ENCODE measurements at places on chromosomes 7 and 10. TPM values are rescaled to one million over a fixed set of nuclear protein-coding genes. Genes with fewer than 3 reads are reported as not detected.

GRCh38 chr7:154380771-154381170, 328.6 kb downstream of the DPP6 start:
- no peak for DNase-seq

DNA sequence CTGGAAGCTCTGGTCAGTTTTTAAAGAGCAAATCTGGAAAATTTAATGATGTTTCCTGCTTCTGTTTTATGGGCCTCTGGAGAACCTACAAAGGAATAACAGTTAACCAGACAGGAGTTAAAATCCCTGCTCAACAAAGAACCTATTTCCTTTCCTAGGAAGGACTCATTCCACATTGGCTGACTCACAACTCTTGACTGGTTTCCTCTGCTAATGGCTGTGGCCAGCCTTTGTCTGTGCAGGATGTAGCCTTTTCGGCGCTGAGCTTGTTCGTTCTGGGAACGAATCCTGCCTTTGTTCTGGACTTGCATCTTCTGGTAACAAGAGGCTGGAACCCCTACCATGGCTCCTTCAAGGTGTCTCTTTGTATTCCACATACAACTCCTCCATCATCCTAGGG, 112.8 kb upstream of the PDCD4 start:
- DNase-seq = no peak

GRCh38 chr10:33410096-33410859, 75.8 kb upstream of the NRP1 start:
- no peak for DNase-seq

DNA sequence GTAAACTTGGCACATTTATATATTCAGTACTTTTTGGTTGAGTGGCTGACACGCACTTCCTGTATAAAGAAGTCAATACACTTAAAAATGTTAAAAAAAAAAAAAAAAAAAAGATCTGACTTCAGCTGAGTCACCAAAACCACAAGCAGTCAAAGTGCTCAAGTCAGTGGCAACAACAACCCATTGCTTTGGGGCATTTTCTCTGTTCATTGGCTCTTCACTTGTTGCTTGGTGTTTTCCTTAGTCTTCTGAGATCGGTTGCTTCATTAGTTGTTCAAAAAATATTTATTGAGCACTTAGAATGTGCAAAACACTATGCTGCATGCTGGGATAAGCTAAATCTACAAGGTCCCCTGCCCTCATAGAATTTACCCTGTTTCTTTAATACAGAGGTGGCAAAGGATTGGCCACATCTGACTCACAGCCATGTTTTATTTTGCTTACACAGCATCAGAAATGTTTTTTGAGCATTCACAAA, 63.7 kb downstream of the ZNRF2 start:
- DNase-seq = peak; percentile 6

DNA sequence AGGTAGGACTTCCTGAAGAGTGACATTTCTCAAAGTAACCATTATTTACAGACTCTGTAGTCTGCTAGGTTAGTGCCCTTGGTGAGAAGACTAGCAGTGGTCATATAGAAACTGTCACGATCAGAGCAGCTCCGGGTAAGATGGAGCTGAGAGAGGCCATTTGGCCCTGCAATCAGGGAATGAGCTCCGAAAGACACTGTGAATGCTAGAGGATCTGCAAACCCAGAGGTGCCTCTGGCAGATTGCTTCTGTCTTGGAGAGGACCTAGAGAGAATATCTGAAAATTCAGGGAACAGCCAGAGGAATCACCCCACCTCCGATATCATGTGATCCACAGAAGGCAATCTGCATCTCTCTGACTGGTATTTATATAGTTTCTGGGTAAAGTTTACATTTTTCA, 246.9 kb upstream of the KMT2E start:
- DNase-seq = no peak

DNA sequence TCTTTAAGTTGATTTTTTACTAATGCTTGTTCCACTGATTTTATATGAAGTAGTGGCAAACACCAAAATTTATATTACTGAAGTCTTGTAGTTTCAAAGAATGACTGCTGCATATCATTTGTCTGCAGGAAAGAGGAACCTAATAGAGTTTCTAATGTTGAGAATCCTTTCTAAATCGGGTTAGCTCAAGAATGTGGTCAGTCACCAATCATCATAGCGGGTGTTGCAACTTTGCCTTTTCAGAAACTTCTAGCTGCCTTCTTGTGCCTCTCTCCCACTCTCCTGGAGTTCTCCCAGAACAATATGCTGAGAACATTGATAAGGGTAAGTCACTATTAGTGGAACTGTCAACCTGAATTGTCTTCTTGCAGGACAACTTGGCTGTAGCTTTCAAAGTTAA, 524.8 kb upstream of the SORCS1 start:
- no peak for DNase-seq

- no peak for DNase-seq
These were observed 185.2 kb downstream of the SKIDA1 start for GRCh38 chr10:21340331-21340730.

DNA sequence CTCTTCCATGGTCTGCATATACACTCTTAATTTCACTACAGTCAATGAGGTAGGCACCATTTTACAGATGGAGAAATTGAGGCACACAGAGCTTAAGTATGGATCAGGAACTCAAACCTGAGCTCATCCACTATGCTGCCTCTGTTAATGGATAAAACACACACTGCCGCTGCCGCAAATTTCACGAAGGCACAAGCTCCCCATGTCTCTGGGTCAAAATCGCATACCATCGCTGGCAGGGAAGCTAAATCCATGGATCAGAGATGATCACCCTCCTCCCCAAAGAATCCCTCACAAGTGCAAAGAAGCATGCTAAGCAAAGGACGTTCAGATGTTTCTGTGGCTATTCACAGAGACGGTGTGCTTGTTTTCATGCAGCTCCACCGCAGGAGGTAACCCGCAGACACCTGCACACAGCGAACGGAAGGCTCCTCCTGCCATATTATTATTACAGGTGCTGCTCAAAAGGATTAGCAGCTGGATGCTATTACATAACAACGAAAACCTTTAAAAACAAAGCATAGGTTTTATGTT, 109.3 kb downstream of the UBE2H start:
- no peak for DNase-seq

- DNase-seq = no peak
These were observed 4.2 kb downstream of the CTBP2 start for GRCh38 chr10:125156196-125156595.

DNA sequence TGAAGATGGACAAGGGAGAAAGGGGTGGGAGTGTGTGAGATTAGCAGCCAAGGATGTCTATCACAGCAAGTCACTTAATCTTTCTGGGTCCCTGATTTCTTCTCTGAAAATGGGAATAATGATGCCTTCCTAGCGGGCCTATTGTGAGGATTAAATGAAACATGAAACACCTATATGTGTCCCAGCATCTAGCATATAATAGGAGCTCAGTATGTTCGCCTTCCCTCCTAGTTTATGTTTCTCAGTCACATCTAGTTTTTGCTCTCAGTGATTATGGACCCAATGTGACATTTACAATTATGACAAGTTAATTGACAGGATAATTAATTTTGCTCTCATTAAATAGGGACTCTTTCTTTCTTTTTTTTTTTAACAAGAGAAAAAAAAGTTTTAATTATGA, 252.9 kb downstream of the SNX13 start:
- no peak for DNase-seq

DNA sequence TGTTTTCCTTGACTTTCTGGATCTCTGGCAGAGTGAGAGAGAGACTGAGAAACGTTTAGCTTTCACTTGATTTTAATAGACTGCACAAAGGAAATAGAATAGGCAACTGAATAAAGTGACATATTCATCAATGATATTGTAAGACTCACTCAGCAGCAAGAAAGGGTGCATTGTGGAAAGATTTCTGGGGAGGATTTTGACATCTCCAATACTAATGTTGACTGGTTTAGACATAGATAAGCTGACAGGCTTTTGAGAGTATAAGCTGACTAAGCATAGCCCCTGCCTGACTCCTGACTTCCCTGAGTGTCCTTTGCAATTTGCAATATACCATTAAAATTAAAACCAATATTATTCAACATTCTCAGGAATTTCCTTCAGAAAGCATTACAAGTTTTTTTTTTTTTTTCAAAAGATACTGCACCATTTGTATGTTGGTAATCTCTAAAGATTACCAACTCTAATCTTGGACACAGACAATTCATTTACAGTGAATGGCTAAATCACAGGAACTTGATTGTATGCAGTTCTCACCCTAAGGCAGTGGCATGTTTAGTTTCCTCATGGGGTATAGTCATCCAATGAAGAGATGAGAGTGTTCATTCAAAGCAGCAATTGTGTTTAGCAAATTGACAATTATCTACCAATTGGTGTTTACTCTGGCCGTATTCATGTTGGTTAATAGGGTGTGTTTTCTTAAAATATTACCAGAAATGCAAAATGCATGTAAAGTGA, 325.6 kb downstream of the SORCS3 start:
- no peak for DNase-seq

- no peak for DNase-seq
These were observed 11.0 kb upstream of the HPS1 start for GRCh38 chr10:98457721-98458120.

DNA sequence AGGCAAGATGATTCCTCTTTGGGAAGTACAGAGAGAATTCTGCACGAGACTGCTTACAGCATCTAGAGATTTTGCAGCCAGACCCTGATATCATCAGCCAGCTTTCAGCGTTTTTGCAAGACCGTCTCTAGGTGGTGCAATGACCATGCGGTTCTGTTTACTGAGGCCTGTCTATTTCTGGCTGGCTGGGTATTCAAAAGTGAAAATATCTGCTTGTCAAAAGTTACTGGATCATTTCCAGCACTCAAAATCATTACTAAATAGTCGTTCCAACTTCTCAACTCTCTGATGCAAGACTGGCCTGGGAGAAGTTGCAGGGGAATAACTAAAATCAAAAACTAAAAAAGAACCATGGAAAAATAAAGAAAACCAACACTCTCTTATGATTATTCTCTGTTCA, 240.1 kb downstream of the ELMO1 start:
- peak; percentile 97 for DNase-seq

DNA sequence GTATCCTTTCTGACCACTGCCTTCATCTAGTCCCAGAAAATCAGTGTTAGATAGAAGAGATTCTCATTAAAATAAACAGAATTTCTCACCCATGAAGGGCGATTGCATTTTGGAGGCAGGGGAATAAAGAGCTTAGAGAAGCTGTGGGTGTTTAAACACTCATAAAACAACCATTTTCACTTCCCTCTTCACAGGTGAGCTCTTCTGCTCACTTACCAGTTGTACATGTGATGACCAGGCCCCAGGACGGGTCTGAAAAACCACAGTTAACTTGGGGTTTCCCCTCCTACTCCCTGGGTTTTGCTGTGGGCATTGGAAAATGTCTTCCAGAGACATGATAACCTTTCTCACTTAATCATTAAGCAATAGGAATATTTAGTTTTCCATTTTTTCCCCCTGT, 411.6 kb upstream of the DPP6 start:
- no peak for DNase-seq

- no peak for DNase-seq
These were observed 151.4 kb upstream of the PRPS1L1 start for GRCh38 chr7:18179093-18179492.

DNA sequence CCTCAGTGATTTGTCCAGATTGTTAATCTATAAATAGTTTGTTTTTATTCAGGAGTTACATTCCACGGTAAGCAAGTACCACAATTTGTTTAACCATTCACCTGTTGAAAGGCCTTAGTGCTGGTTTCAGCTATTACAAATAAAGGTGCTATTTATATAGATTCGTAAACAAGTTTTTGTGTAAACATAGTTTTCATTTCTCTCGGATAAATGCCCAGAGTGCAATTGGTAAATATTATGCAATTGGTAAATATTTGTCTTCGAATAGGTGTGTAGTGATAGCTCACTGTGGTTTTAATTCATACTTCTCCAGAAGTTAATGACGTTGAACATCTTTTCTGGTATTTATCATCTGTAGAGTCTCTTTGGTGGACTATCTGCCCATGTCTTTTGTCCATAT, 76.4 kb upstream of the RSU1 start:
- no peak for DNase-seq

- no peak for DNase-seq
These were observed 50.0 kb downstream of the RAB11FIP2 start for GRCh38 chr10:117996709-117997108.

DNA sequence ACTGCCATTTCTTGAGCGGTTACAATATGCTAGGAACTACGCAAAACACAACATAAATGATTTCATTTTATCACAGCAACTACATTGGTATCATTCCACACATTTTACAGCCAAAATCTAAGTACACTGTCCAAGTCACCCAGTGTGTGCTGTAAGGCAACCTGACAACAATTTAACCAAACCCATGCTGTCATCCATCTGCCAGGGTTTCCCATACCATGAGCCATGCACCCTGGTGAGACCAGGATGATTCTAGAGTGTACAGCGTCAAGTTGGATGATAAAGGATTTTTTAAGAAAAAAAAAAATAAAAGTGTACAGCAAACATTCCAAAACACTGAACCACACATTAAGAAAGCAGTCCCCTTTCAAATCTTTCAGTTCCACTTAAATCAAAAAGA, 52.9 kb downstream of the PIK3AP1 start:
- no peak for DNase-seq

DNA sequence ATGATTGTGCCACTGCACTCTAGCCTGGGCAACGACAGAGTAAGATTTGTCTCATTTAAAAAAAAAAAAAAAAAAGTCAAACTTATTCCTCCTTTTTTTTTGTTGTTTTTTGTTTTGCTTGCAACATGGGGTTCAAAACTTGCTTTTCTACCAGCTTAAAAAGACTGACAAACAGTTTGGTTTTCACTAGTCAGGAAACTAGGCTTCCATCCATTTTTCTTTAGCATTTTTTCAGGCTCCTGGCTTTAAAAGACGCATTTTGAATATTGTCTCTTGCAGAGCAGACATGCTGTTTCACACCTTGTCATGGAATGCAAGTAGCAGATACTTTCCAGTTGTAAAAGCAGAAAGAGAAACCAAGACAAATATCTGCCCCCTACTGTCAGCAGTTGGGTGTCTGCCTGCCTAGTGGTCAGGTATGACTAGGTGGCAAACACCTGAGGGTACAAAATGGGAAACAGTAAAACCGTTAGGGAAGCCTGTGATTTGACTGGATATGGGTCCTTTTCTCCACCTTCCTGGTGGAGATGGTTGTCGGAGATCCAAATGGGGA, 139.9 kb downstream of the CCDC71L start:
- DNase-seq = no peak

GRCh38 chr7:71682181-71682580, 550.2 kb downstream of the GALNT17 start:
- no peak for DNase-seq

- DNase-seq = no peak
These were observed 23.2 kb downstream of the RAPGEF5 start for GRCh38 chr7:22333680-22334141.

The CYP3A4 gene
- 2.6 TPM for total RNA-seq

The WDR37 gene
- total RNA-seq = 8.3 TPM

The PON1 gene
- total RNA-seq = 0.10 TPM

The MORN4 gene
- 5.4 TPM for total RNA-seq

The SPOCK2 gene
- 0.79 TPM for total RNA-seq

The STEAP1 gene
- total RNA-seq = 16.3 TPM

The CTAGE8 gene
- total RNA-seq = 5.3 TPM

The TYW1 gene
- total RNA-seq = 22.5 TPM

The GJC3 gene
- total RNA-seq = 0.49 TPM

The SPDYE8 gene
- 0.10 TPM for total RNA-seq

The ZNF117 gene
- 72.7 TPM for total RNA-seq

The ADD3 gene
- 213 TPM for total RNA-seq

The MKX gene
- total RNA-seq = 4.0 TPM

The GIMAP1 gene
- total RNA-seq = 1.3 TPM

The CCL24 gene
- 1.2 TPM for total RNA-seq

The DCLRE1A gene
- 8.2 TPM for total RNA-seq

All from skin of body (tissue), 3 donors.